Fibroblast of skin of scalp (primary cell): ENCODE measurements at places on chromosomes 12 and 14.

- no peak for DNase-seq
These were observed 536.4 kb upstream of the SEL1L start for GRCh38 chr14:82070040-82070439.

DNA sequence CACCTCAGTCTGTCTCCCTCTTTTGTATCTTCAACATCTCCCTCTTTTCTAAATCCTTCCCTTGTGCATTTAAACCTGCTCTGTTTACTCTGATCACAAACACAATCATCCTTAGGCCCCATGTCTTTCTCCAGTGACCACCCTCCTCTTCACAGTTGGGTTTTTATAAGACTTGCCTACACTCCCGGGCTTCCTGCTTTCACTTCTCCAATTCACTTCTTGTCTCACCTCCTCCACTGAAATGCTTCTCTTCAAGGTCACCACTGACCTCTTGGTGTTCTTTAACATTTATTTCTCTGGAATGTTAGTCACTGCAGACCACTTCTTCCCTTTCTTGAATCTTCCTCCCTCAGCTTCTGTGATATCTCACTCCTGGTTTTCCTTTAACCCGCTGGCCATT, 8.7 kb upstream of the SMCO2 start:
- DNase-seq = no peak

GRCh38 chr12:6748761-6749160, 4.2 kb downstream of the MLF2 start:
- DNase-seq = no peak

GRCh38 chr12:130484221-130484620, 146.5 kb downstream of the PIWIL1 start:
- no peak for DNase-seq

GRCh38 chr14:36976571-36977023, 195.8 kb downstream of the SLC25A21 start:
- DNase-seq = peak; percentile 58

- DNase-seq = peak; percentile 73
These were observed 1.1 kb downstream of the INHBE start for GRCh38 chr12:57456145-57456700.

GRCh38 chr14:53180272-53181221, 27.4 kb upstream of the DDHD1 start:
- DNase-seq = peak; percentile 64

DNA sequence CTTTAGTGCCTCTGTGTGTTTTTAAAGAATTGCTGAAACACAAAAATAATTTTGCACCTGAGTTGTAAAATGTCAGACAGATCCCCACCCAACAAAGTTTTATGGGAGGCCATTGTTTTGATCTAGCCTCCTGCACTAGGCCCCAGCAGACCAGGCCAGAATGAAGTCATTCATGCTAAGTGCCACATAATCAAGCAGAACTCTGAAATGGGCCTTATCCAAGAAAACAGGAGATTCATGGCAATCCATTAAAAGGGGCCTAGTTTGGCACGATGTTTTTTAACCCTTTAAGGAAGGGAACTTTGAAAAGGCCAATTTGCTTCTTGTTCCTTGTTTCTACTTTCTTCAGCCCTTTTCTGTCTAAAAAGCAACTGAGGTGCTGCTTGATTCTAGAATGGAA, 260.9 kb downstream of the ITPR2 start:
- DNase-seq = no peak

- DNase-seq = no peak
These were observed 356.4 kb upstream of the PRICKLE1 start for GRCh38 chr12:42945927-42946326.
